ENCODE measurements at places on chromosomes 13 and 19. TPM values are rescaled to one million over a fixed set of nuclear protein-coding genes. Genes with fewer than 3 reads are reported as not detected.

Gene ADGRE3
- total RNA-seq: not detected

Gene KIR2DL4
- total RNA-seq: not detected

Gene OLFM2
- 18.8 TPM for total RNA-seq

Gene ERFL
- total RNA-seq: not detected

Gene C19orf25
- 11.5 TPM for total RNA-seq

Gene FUT6
- not detected for total RNA-seq

Gene NCR1
- total RNA-seq: not detected

Gene PDX1
- total RNA-seq: not detected

Gene CALR3
- under 0.01 TPM for total RNA-seq
